ENCODE measurements at places on chromosomes 11 and 22. TPM values are rescaled to one million over a fixed set of nuclear protein-coding genes. Genes with fewer than 3 reads are reported as not detected.

The FOLR3 gene
- not detected for total RNA-seq

The ARL14EP gene
- total RNA-seq, result 20.3 TPM

The CST6 gene
- total RNA-seq, result not detected

The OR8D1 gene
- not detected for total RNA-seq

The RAB39A gene
- 0.15 TPM for total RNA-seq

The TRIM49 gene
- not detected for total RNA-seq

The CCDC15 gene
- total RNA-seq, result 3.3 TPM

The PRSS23 gene
- total RNA-seq, result 68.3 TPM
